Stimulated activated CD8-positive, alpha-beta memory T cell treated with anti-CD3 and anti-CD28 coated beads, Interleukin-4, amount 100 ng/mL, for 4 hours (primary cell): ENCODE measurements at places on chromosomes 7 and 10.

DNA sequence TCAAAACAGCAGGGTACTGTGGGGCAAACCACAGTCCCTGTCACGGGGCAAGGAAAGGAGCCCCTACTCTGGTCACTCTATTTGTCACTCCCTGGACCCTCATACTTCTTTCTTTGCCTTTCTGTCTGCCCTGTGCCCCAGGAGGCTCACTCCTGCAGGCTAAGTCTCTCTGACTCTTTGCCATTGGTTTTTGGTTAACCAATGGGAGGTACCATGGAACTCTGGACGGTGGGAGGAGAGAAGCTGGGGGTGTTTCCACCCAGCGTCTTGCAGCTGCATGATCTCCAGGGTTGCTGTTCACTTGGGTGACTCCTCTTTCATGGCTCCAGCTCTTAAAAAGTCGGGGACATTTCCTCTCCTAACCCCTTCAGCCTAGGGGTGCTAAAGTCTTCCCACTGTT, 15.4 kb upstream of the EIF5AL1 start:
- DNase-seq: no peak

DNA sequence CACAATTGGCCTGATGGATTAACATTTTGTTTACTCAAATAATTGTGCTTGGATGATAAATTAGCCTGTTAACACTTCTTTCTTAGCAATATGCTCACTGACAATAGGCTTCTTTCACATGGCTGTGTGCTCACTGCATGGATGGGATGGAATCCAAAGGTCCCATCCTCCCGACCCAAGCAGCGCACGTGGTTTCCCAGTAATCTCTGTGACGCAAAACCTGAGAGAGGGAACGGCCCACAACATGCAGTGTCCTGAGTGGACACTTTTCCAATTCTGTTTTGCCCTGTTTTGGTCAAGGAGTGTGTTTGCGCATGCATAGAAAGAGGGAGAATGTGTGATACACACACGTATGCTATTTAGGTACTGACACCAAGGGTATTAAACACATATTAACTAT, 42.1 kb upstream of the RASGEF1A start:
- no peak for DNase-seq

GRCh38 chr7:96441436-96442084, 119.7 kb upstream of the SLC25A13 start:
- no peak for DNase-seq

DNA sequence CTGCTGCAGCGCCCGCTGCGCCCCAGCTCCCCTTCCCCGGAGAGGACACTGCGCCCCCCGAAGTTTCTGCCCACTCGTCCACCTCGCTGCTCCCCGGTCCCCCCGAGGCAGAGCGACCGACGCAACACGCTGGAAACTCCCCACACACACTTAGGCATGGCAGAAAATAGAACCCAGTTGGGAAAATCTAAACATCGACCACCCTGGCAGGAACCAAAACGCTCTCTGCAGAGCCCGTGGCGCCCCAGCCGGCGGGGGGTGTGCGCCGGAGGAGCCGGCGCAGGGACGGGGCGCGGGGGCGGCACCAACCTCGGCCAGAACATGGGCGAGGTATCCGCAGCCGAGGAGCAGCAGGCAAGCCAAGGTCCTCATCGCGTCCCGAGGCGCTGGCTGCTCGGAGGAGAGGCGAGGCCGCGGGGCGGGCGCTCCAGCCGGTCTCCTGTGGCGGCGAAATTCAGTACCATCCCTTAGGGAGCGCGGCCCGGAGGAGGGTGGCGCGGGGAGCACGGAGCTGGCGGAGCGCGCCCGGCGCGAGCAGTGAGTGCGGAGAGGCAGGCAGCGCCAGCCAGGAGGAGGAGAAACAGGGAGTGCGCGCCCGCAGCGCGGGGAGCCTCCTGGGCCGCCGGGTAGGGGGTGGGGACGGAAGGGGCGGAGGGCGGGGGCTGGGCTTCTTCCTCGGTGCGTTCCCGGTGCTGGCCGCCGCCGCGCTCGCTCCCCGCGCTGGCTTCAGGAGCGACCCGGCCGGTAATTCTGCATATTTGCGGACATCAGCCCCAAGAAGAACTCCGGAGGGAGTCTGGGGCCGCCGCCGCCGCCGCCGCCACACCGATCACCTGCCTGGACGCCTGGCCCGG, 789 bp downstream of the PDGFA start:
- DNase-seq: no peak

- no peak for DNase-seq
These were observed 4.7 kb upstream of the CREB5 start for GRCh38 chr7:28407651-28408050.

DNA sequence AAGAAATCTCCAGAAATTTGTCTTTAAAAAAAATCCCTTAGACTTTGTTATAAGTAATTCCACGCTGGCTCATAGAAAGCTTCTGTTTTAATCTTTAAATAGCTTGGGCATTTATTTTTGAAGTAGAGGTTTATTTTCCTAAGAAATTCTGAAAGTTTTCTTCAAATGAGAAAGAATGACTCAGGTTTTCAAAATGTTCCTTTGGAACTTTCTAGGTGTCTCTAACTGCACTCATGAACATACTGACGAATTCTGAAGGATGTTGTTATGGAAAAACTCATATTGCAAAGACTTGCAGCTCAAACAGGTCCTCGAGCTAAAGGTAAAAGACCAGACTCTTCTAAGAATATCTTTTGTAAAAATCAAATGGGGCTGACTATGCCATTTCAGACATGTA, 10.7 kb downstream of the DGKI start:
- DNase-seq: no peak

DNA sequence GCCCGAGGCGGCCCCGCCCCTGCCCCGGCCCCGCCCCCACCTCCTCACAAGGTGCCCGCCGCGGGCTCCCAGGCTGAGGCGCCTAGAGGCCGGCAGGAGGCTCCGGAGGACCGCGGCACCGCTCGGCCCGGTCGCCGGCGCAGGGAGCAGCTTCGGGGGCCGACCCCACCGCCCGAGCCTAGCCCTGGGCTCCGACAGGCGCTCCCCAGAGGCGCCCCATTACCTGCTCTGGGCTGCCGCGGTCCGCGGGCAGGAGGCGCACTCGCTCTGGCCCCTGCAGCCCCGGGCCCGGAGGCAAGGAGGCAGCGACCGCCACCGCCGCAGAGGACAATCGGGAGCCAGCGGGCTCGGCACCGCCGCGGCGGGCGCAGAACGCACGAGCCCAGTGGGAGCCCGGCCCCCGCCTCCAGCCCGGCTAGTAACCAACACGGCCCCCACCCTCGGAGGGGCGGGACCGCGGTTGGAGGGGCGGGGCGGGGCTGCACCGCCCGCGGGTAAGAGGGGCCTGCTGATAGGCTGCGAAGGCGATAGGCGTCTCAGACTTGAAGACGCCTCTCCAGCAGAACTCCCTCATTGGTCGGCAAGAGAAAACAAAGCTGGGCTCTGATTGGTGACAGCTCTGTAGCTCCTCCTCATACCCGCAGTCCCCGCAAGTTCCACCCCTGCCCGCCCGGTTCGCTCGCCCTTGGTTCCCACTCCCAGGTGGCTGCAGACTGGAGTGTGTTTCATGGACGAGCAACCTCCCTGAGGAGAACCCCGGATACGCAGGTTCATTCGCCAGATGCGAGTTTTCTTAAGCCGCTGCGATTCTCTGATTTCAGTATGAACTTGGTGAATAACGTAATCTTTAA, at the start of gene MPP7:
TSS of gene MPP7 (minus strand) at position 427 of the 851 bp plus-strand sequence. CDS start 64,460 bp downstream, outside the sequence.
- peak; percentile 86 for DNase-seq

- no peak for DNase-seq
These were observed 4.8 kb upstream of the ADD3 start for GRCh38 chr10:110002801-110003523.

DNA sequence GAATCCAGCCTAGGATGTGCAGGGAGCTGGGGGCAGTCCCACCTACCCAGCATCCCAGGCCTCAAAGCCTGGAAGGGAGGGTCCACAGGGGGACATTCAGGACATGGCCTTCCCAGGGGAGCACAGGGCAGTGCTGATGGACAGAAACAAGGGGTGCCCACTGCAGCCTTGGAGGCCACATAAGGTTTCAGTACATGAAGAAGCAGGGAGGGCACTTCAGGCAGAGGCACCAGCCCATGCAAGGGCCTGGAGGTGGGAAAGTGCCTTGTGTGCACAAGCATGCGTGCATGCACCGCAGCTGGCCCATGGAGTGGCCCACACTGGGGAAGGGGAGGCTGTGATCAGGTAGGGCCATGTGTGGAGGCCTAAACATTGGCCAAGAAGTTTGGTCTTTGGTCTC, 9.1 kb downstream of the C10orf105 start:
- DNase-seq: no peak

GRCh38 chr10:98285416-98285815, 17.4 kb upstream of the LOXL4 start:
- DNase-seq: no peak

DNA sequence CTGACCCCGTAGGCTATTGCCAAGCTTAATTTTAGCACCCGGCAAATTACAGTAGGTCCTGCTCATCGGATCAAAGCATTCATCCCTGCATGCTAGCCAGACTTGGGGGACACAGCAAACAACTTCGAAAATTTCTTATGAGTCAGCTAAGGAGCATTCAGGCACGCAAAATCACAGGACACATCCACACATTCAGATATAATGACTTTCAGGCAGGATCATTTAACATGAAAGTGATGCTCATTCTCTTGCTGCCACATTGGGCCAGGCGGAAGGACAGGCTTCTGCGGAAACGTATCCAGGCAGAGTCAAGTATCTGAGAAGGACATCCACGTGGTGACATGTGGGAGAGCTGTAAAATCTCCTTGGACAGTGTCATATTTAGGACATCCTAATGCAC, 474.0 kb upstream of the NRP1 start:
- DNase-seq: no peak

DNA sequence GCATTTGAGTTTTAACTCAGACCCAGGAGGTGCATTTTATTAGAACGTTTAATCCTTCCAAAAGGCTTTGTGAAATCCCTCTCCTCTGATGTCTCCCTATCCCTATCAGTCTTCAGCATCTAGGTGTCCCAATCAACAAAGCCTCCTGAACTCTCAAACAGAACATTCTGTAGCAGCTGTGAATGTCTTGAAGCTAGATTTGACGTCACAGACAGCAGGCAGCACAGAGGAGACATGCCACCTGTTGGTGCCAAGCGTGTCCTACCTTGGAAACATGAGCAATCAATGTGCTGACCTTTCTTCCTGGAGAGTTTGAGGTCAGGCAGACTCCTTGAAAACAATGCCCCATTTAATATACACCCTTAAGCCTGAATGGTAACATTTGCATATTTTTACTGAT, 125.5 kb downstream of the RNLS start:
- DNase-seq: no peak

DNA sequence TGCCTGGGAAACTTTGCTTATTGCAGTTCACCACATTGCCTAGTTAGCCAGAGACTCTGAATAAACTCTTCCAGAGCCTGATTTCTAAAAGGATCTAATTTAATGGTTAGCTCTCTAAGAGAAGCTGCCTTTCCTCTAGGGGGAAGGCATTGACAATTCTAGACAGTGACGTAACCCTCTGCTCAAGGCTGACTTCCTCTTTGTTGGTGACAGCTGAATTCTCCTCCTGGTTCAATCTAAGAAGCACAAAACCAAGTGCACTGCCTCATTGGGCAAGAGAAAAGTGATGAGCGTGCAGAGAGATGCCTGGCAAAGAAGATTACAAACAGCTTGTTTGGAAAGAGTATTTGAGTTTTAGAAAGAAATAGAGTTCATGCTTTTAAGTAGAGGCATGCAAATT, 102.7 kb downstream of the MACC1 start:
- no peak for DNase-seq

DNA sequence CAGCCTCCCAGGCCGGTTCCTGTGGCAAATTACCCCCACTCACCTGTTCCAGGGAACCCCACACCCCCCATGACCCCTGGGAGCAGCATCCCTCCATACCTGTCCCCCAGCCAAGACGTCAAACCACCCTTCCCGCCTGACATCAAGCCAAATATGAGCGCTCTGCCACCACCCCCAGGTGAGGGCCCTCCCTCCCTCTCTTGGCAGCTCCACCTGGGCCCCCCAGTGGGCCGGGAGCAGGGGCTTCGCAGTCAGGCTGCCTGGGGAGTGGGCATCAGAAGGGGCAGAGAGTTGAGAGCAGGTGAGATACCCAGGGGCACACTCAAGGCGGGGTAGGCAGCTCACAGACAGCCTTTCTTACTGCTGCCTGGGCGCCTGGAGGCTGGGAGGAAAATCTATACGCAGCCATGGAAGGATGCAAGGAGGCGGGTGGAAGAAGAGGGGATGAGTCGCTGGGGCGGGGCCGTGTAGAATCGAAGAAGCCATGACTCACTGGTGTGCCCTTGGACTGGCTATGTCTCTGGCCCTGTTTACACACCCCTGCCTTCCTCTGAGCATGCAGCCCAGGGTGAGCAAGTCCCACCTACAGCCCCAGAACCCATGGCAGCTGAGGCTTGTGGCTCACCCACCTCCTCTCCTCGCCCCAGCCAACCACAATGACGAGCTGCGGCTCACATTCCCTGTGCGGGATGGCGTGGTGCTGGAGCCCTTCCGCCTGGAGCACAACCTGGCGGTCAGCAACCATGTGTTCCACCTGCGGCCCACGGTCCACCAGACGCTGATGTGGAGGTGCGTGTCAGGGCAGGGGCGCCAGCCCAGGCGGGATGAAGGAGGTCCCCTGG, 48.6 kb upstream of the PPIF start:
- DNase-seq: no peak

DNA sequence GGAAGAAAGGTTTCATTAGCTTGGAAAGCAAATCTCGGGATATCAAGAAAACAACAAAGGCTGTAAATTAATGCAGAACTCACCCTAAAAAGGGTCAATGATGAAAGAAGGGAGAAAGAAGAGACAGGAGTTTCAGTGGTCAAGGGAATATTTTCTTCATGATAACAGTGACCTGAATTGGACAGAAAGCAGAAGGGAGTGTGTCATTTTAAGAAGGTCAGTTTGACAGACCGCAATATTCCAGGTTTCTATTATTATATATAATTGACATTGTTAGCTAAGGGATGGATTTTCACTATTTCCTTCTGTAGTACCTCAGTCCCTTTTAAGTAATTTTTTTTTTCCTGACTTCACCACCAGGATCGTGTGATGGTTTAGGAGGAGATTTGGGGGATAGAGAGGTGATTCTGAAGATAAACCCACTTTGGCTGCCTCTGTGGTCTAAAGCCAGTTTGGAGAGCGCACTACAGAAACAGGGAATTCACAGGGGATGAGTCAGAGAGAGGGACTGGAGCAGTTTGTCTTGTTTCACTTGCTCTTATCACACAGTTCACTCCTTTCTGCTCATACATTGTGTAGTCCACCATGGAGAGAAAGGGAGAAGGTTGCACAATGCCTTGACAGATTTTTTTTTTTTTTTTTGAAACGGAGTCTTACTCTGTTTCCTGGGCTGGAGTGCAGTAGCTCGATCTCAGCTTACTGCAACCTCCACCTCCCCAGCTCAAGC, 417.9 kb downstream of the AUTS2 start:
- DNase-seq: no peak

DNA sequence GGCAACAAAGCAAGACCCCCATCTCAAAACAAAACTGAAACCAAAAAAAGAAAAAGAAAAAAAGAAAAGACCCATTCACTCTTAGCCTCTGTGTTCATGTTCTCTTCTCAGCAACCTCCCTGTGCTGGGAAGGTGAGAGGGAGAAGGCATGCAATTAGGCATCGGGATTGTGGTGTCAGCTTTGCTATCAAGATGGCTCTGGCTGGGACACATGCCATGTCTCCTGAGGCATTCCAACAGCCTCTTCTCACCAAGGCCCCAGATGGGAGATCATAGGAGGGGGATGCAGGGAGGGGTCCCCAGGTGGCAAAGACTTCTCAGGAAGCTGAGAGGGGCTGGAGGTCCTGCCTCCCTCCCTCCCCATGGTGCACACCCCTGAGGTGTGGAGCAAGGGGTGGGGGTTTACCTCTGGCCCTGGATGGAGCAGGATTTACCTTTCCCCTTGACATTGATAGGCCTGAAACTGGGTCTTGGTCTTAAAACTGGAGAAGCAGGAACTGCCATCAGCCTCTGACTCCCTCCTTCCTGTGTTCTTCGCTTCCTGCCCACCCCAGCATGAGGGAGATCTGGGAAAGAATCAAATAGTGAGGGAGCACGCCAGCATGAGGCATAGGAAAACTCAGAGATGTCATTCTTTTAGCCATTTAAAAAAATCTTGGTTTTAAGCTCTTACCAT, 96.2 kb upstream of the DUSP5 start:
- no peak for DNase-seq
